Fibroblast of skin of right quadriceps (primary cell): ENCODE measurements at places on chromosomes 2 and 18.

- DNase-seq: peak; percentile 76
Measured at GRCh38 chr18:61992923-61993322, 100.1 kb upstream of the RNF152 start.

GRCh38 chr2:27866237-27866636 lies 23.9 kb downstream of the RBKS start:
- no peak for DNase-seq

DNA sequence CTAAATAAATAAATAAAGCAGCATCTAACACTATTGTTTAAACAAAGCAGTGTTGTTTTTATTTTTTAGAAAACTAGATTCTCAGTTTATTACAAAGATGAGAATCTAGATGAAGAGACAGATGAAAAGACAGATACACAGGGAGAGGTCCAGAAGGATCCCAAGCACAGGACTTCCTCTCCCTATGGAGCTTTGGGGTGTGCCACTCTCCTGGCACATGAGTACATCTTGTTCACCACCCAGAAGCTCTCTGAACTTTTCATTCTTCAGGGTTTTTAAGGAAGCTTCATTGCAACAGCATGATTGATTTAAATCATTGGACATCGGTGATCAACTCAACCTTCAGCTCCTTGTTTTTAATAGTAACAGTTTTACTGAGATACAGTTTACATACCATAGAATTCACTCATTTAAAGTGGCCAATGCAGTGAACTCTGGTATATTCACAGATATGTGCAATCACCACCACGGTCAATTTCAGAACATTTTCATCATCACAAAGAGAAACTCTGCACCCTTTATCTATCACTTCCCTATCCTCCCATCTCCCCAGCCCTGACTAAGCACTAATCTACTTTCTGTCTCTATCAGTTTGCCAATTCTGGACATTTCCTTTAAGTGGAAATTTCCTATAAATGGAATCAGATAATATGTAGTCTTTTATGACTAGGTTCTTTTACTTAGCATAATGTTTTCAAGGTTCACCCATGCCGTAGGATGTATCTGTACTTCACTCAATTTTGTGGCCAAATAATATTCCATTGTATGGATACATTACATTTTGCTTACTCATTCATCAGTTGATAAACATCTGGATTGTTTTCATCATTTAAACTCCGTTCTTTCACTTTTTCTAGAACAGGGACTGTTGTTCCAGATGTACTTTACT lies 62.3 kb upstream of the ZFP36L2 start:
- DNase-seq: no peak

- peak; percentile 39 for DNase-seq
Measured at GRCh38 chr18:35019933-35020332, 21.3 kb upstream of the MAPRE2 start.

DNA sequence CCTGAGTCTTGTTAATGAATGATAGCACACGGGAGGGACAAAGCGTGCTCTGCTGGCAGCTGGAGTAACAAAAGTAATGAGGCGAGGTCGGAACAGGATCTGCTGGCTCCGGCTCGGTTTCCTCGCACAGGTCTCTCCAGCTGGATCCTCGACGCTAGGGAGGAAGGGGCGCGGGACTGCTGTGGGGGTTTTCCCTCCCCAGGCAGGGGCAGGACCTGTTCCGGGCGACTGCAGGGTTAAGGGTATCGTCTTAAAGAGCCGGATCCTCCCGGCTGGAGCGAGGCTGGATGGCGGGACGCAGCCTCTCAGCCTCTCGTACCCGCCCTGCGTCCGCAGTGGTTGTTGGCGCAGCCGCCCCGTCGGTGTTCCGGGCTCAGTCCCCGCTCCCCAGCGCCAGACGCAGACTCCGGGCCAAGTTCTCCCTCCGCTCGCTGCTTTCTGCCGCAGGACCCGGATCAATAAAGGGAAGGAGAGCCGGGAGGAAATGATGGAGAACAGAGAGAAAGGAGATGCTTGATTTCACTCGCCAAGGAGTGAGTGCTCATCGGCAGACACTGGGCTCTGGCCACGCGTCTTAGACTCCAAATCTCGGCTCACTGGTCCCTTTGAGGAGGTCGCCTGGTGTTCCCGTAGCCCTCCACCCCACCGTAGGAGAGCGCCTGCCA lies 1.1 kb upstream of the LIPG start:
- DNase-seq: no peak

- DNase-seq: no peak
Measured at GRCh38 chr2:69224512-69224837, 162.6 kb downstream of the GFPT1 start.

DNA sequence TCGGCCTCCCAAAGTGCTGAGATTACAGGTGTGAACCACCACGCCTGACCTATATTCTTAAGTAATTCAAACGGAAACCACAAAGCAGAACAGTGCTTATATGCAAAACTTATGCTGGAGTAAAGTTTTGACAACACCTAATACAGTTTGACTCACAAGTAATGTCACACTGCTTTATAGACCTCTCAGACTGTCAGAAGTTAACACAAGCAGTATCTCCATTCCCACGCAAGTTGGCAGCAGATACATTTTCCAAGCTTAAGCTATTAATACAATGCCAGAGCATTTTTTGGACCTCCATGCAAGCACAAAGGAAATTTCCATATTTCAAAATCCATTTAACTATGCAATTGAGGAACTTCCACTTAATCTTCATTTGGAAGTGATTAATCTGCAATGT lies 21.0 kb upstream of the SANBR start:
- DNase-seq: no peak

GRCh38 chr2:181973171-181973783 lies 12.4 kb upstream of the PPP1R1C start:
- DNase-seq: no peak

- peak; percentile 48 for DNase-seq
Measured at GRCh38 chr18:48915626-48916425, 34.9 kb downstream of the SMAD7 start.

- DNase-seq: no peak
Measured at GRCh38 chr2:95551055-95551568, 40.7 kb upstream of the TRIM43 start.

GRCh38 chr2:152440460-152440859 lies 105.5 kb downstream of the FMNL2 start:
- DNase-seq: no peak

DNA sequence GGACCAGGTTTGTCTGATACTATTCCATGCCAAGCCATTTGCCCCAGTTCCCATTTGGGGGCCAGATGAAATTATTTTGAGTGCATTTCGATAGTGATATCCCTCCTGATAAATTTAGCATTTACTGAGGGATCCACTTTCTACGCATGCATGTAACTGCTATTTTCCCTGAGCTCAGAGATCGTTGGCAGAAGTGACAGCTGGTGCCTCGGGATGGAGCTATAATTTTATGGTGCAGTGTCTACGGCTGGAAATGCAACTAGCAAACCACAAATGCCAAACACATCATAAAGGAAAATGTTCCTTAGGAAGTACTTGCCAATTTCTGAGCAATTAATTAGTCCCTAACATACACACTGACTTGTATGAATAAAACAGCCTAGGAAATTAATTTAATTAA lies 254.8 kb downstream of the SLC8A1 start:
- DNase-seq: no peak

DNA sequence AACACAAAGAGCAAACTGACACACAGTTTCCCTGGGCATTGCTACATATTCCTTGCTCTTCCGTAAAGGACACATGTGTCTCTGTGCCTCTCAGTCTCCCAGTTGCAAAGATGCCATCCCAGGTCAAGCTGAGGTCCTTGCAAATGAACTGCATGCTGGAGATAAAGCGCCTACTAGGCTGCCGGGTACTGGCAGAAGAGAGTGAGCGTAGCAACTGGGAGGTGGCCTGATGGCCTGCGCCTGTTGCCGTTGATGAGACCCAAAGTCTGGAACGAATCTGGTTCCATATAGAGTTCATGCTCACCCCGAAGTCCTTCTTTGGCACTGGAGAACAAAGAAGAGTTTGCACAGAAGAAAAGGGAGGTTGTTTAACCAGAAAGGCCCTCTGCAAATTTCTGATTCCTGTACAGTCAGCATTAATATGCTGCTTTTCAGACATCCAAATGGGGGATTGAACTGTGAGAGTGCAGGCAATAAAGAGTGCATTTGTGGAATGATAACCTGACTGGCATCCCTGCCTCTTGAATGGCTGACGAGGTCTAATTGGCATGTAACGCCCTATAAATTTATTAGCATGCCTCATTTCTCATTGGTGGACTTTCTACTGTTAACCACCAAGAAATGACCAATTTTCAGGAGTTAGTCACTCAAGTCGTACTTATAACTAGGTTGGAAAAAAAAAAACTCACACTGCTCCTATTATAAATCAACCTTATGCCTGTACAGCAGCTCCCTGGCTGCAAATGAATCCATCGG lies 78.7 kb downstream of the GBX2 start:
- peak; percentile 77 for DNase-seq

DNA sequence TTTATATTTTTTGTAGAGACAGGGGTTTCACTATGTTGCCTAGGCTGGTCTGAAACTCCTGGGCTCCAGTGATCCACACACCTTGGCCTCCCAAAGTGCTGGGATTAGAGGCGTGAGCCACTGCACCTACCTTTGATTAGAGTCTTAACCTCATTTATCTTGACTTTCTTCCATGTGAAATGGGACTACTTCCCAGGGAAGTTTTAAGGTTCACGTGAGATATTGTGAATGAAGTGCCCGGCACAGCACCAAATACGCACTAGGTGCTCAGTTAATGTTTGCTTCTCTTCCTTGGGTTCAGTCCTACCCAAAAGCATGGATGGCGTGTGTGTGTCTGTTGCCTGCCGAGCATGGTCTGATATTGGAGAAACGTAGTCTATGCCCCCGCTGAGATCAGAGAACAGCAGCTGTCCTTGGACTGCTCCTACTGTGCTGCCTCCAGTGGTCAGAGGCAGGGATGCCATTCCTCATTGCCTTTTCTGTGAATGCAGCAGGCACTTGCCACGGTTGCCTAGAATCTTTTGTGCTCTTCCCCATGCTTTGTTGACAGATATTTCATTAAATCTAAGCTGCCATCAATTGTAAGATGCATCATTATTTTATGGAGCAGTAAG lies 12.3 kb upstream of the TFCP2L1 start:
- peak; percentile 7 for DNase-seq

DNA sequence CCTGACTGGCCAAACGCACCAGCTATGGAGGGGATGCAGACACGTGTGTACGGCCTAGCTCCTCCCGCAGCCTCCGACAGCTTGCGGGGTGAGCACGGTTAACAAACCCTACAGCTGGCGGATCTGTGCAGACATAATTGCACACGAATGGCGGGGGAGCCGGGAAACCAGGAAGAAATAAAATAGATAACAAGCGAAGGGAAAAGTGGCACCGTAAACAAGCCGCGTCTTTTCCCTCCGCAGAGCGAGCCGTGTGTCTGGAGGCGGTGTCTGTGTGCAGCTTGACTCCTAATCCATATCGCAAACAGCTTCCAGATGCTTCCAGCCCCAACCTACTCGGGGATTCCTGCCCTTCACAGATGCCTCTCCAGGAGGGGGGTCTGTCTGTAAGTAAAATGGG lies 853.1 kb upstream of the SALL3 start:
- DNase-seq: no peak

DNA sequence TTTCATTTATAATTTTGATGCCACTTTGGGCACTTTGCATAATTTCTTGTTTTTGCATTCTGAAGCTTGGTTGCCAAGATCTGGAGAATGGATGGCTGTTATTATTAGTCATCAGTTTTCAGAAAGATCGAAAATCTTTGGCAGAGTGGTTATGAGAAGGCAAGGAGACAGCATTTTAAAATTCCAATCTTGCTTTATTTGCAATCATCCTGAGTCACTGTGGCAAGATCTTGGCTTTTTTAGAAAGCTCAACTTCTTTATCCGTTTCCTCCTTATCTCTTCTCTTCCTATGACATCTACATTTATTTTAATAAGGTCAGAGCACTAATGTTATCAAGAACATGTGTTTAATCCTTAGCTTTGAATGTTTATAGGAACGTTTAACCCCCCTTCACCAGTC lies 31.1 kb upstream of the EIF2AK3 start:
- peak; percentile 50 for DNase-seq

GRCh38 chr18:53457068-53457467 lies 767.4 kb downstream of the MBD2 start:
- DNase-seq: peak; percentile 53

GRCh38 chr2:69017080-69017479 lies 4.1 kb downstream of the ANTXR1 start:
- DNase-seq: peak; percentile 75

DNA sequence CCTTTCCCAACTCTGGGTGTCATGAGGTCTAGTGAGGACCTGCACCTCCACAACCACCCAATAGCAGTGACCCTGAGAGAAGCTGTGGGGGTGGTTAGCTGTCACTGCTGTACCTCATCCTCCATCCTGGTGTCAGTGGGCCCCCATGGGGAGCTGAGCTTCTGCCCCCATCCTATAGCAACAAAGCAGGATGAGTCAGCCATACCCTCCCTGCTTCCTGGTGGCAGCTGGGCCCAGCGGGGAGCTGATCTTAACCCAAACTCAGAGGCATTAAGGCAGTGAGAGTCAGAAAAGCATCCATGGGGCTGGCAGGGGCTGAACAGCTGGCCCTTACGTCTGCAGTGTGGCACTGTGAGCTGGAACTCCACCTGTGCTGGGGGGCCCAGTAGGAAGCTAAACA lies 247.8 kb upstream of the HDAC4 start:
- DNase-seq: no peak

GRCh38 chr2:49041061-49041460 lies 113.3 kb downstream of the FSHR start:
- DNase-seq: no peak

DNA sequence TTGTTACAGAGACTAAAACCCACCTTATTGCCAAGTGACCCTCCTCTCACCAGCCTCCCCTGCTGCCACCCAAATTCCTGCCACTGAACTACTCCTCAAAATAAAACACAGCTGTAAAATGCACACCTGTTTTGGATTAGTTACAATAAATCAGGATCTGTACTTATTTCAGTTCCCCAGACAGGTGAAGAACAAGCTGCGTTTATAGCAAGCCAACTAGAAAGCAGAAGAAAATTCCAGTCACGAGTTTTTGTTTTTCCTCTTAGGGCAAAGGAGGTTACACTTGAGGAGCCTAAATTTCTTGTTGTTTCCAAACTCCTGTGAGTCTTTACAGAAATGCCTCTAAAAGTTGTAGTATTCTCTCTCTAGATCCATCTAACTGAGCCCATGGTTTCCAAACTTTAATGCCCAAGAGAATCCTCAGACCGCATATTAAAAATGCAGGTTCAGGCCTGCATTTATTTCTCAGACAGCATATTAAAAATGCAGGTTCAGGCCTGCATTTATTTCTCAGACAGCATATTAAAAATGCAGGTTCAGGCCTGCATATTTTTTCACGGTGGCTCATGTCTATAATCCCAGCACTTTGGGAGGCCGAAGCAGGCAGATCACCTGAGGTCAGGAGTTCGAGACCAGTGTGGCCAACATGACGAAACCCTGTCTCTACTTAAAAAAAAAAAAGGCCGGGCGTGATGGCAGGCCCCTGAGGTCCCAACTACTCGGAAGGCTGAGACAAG lies 62.2 kb downstream of the ALPK2 start:
- DNase-seq: no peak
